ENCODE measurements at places on chromosomes 16 and 17. TPM values are rescaled to one million over a fixed set of nuclear protein-coding genes. Genes with fewer than 3 reads are reported as not detected.
A peak's percentile ranks its signal among the peaks of the same experiment; 100 is the strongest.

GRCh38 chr17:61361084-61361483 lies 38.6 kb upstream of the TBX2 start:
- no peaks in the 10 kb centered on the region for H3K27me3 ChIP-seq
- no peak for DNase-seq
- no peaks in the 10 kb centered on the region for H3K36me3 ChIP-seq
- H3K27ac ChIP-seq = no peak overlapping the region
- no peaks in the 10 kb centered on the region for H3K4me1 ChIP-seq

- no peaks in the 10 kb centered on the region for H3K27me3 ChIP-seq
- H3K36me3 ChIP-seq = no peaks in the 10 kb centered on the region
- no peaks in the 10 kb centered on the region for H3K4me1 ChIP-seq
- no peak overlapping the region for H3K27ac ChIP-seq
- no peak overlapping the region for H3K4me3 ChIP-seq
Observed at GRCh38 chr16:53695070-53695469, 8.6 kb downstream of the RPGRIP1L start.

DNA sequence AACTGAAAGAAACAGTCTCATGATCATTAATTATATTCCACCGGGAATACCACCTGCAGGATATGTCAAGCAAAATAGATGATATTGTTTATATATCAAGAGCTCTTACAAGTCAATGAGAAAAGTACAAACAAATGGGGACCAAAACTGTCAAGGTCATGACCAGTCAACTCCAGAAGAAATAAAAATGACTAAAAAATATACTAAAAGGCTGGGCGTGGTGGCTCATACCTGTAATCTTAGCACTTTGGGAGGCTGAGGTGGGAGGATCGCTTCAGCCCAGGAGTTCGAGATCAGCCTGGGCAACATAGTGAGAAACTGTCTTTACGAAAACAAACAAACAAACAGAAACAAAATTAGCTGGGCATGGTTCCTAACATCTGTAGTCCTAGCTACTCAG lies 49.8 kb upstream of the SCNN1B start:
- H3K27me3 ChIP-seq = no peaks in the 10 kb centered on the region
- no peaks in the 10 kb centered on the region for H3K36me3 ChIP-seq
- no peak overlapping the region for H3K4me3 ChIP-seq
- no peaks in the 10 kb centered on the region for H3K4me1 ChIP-seq
- no peak overlapping the region for H3K27ac ChIP-seq

- no peak overlapping the region for H3K4me3 ChIP-seq
- no peak for DNase-seq
- peaks cover 27% of the 10 kb centered on the region for H3K4me1 ChIP-seq
- no peak overlapping the region for H3K27ac ChIP-seq
- peaks cover 1% of the 10 kb centered on the region for H3K36me3 ChIP-seq
- H3K27me3 ChIP-seq = no peaks in the 10 kb centered on the region
Observed at GRCh38 chr17:29393436-29393835, 3.3 kb downstream of the TAOK1 start.

GRCh38 chr17:74015316-74015715 lies 188.2 kb upstream of the RPL38 start:
- no peaks in the 10 kb centered on the region for H3K4me1 ChIP-seq
- no peaks in the 10 kb centered on the region for H3K36me3 ChIP-seq
- H3K27ac ChIP-seq = no peak overlapping the region
- no peaks in the 10 kb centered on the region for H3K27me3 ChIP-seq

DNA sequence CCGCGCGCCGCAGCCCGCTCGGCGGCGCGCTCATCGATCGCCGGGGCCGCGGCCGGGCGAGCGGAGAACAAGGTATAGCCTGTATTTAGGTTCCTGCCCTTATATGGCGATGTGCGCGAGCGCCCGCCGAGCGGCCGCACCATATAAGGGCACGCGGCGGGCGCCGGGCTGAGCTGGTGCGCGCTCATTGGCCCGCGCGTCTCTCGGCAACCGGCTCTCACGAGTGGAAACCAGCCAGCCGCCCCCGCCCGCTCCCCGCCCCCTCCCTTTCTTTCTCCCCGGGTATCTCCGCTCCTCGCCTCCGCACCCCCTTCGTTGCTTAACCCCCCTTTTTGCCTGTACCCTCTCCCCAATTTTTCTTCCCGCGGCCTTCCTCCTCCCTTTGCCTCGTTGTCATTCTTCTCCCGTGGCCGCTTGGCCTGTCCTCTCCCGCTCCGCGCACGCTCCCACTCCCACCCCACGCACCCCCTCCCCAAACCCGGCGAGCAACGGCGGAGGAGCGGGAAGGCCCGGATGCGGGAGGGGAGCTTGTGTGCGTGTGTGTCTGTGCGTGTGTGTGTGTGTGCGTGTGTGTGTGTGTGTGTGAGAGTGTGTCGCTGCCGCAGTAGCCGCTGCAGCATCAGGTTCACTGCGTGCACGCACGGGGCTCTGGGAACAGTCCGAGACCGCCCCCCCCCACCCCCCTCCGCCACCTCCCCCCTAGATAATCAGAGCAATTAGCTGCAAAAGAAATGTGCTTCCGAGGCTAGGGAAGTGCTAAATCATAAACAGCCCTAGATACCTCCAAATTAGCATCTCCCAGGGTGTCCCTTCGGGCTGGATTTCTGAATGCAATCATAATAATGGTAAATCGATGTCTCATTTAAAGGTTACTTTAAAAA lies 13.5 kb upstream of the CBX8 start:
- no peak overlapping the region for H3K27ac ChIP-seq
- H3K36me3 ChIP-seq = no peaks in the 10 kb centered on the region
- peak; percentile 63 for DNase-seq
- H3K4me3 ChIP-seq = no peak overlapping the region
- peaks cover 91% of the 10 kb centered on the region for H3K27me3 ChIP-seq

GRCh38 chr17:72407336-72407909 lies 286.6 kb downstream of the SOX9 start:
- H3K36me3 ChIP-seq = no peaks in the 10 kb centered on the region
- H3K4me3 ChIP-seq = no peak overlapping the region
- no peaks in the 10 kb centered on the region for H3K27me3 ChIP-seq
- peak; percentile 33 for DNase-seq
- peaks cover 4% of the 10 kb centered on the region for H3K4me1 ChIP-seq
- no peak overlapping the region for H3K27ac ChIP-seq

DNA sequence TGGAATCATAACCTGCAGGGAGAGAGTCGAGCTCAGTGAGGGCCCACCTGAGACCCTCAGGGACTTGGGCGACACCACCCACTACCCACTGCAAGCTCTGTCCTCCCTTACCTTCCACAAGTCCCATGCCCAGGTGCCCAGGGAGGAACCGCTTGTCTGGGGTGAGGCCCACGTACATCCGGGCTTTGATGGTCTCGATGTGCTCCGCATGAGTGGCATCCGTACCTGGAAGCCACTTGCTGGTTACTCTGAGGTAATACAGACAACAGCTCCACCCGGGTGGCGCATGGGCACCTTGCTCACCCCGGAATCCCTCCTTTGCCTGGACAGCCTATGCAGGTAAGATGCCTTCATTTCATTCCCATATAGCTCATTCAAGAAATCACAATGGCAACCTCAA lies 24.8 kb downstream of the MIEF2 start:
- no peaks in the 10 kb centered on the region for H3K27me3 ChIP-seq
- H3K4me1 ChIP-seq = no peaks in the 10 kb centered on the region
- no peak overlapping the region for H3K27ac ChIP-seq
- DNase-seq = no peak

GRCh38 chr16:72108353-72109102 lies 14.9 kb downstream of the DHX38 start:
- H3K4me1 ChIP-seq = no peaks in the 10 kb centered on the region
- no peak overlapping the region for H3K27ac ChIP-seq
- H3K36me3 ChIP-seq = no peaks in the 10 kb centered on the region

DNA sequence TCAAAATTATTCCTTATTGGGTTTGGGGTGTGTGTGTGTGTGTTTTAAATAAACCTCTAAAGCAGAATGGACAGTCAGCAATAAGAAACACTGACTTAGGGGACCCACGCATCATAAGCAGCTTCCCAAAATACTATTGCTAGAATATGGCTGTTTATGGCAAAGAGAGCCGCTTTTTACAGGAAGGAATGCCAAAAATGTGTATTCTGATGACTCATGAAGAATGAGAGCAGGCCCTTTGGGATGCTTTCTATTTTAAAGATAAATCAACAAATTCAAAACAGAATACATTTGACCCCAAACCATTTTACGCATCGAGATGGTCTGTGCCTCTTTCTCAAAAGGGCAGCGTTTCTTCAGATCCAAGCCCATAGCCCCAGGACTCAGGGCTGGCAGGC lies 37.5 kb downstream of the ARHGAP17 start:
- H3K4me3 ChIP-seq = no peak overlapping the region
- H3K27ac ChIP-seq = peak overlapping the region; percentile 14
- H3K36me3 ChIP-seq = peaks cover 60% of the 10 kb centered on the region
- H3K27me3 ChIP-seq = no peaks in the 10 kb centered on the region

DNA sequence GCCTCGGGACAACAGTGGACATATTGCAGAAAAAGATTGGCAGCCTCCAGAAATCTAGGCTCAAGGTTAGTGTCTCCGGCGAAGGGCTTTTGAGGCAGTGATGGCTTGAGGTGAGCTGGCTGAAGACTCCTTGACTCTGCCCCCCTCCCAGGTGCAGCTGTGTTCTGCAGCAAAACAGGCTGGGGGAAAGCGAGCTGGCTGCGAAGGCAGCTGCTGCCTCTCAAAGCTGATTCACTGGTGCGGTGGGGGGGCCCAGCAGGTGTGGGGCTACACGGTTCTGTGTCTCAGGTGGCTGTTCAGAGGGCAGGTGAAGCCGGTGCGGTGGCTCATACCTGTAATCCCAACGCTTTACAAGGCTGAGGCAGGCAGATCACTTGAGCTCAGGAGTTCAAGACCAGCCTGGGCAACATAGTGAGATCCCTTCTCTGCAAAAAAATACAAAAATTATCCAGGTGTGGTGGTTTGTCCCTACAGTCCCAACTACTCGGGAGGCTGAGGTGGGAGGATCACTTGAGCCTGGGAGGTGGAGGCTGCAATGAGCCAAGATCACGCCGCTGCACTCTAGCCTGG lies 22.9 kb downstream of the C16orf96 start:
- H3K4me1 ChIP-seq = no peaks in the 10 kb centered on the region
- H3K27me3 ChIP-seq = no peaks in the 10 kb centered on the region
- DNase-seq = no peak
- H3K36me3 ChIP-seq = no peaks in the 10 kb centered on the region
- H3K4me3 ChIP-seq = no peak overlapping the region
- H3K27ac ChIP-seq = no peak overlapping the region

DNA sequence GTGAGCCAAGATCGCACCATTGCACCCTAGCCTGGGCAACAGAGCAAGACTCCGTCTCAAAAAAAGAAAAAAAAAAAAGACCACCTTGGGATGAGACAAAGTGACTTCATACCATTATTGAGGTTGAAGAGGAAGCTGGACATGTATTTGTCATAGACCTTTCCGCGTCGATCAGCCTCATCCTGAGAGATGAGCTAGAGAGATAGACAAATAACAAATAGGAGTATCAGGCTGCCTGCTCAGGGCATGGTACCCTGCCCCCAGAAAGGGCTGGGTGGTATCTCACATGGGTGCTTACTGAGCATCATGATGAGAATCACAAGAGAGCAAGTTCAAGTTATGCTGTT lies 22.1 kb downstream of the CNTNAP1 start:
- peak overlapping the region; percentile 68 for H3K27ac ChIP-seq
- H3K27me3 ChIP-seq = no peaks in the 10 kb centered on the region
- H3K4me3 ChIP-seq = no peak overlapping the region
- no peak for DNase-seq
- H3K36me3 ChIP-seq = peaks cover 2% of the 10 kb centered on the region

- H3K36me3 ChIP-seq = no peaks in the 10 kb centered on the region
- H3K4me1 ChIP-seq = no peaks in the 10 kb centered on the region
- H3K4me3 ChIP-seq = no peak overlapping the region
- no peaks in the 10 kb centered on the region for H3K27me3 ChIP-seq
- no peak overlapping the region for H3K27ac ChIP-seq
Observed at GRCh38 chr17:43634591-43635125, 27.1 kb downstream of the MEOX1 start.

- H3K27ac ChIP-seq = no peak overlapping the region
- no peaks in the 10 kb centered on the region for H3K4me1 ChIP-seq
- no peaks in the 10 kb centered on the region for H3K27me3 ChIP-seq
- peaks cover 86% of the 10 kb centered on the region for H3K36me3 ChIP-seq
Observed at GRCh38 chr17:29116804-29117753, 63.1 kb downstream of the MYO18A start.

GRCh38 chr17:67421869-67422273 lies 44.8 kb downstream of the PITPNC1 start:
- H3K27me3 ChIP-seq = no peaks in the 10 kb centered on the region
- peaks cover 4% of the 10 kb centered on the region for H3K4me1 ChIP-seq
- no peak overlapping the region for H3K4me3 ChIP-seq

DNA sequence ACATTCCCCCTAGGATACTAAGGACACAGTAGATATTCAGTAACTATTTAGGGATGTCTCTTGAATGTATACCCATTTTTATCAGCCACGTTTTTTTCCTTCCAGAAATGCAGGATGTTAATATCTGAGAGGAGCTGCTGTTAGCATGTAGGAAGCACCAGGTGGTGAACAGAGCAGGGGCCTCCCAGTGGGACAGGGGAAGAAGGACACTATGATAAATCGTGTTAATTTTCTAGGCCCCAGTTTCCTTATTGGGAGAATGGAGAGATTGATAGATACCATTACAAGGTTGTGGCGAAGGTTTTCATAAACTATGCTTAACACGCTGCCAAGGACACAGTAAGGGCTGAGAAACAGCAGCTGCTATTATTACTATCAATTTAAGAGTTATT lies 45.4 kb downstream of the PRSS54 start:
- H3K36me3 ChIP-seq = no peaks in the 10 kb centered on the region
- H3K4me1 ChIP-seq = peaks cover 18% of the 10 kb centered on the region
- H3K27me3 ChIP-seq = no peaks in the 10 kb centered on the region
- H3K27ac ChIP-seq = no peak overlapping the region
- peak overlapping the region; percentile 52 for H3K4me3 ChIP-seq
- no peak for DNase-seq

- H3K27ac ChIP-seq = no peak overlapping the region
- no peak overlapping the region for H3K4me3 ChIP-seq
- DNase-seq = peak; percentile 20
- no peaks in the 10 kb centered on the region for H3K4me1 ChIP-seq
- no peaks in the 10 kb centered on the region for H3K36me3 ChIP-seq
Observed at GRCh38 chr16:27515874-27516353, 33.8 kb downstream of the GTF3C1 start.

DNA sequence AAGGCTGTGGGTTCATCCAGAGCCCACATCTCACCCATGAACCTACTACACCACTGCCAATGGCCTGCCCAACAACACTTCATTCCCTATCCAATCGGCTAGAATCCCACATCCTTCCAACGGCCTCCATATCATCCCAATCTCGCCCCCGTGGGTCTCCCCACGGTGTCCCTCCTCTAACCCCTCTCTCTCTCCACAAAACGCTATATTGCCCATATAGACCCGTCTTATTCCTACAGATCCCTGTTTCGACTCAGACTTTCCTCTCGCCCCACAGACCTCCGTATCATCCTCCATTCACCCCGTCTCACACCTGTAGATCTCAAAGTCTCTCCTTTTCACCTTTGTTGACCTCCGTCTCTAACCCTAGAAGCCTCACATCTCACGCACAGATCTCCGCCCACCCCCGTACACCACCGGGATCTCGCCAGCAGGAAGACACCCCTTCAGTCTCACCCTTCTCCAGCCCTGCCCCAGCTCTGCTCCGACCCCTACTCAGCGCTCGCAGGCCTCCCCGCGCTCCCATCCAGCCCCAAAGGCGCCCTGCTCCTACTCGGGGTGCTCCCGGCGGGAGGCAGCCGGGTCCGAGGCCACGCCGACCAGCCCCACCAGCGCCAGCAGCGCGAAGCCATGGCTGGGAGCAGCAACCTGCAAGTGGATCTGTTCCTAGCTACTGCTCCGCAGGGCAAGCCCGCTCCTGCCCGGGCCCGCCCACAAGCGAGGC lies at the start of gene FDXR:
Gene FDXR (minus strand): TSS at position 682 of the 724 bp plus-strand sequence. CDS start 50 bp downstream, at position 632.
- no peaks in the 10 kb centered on the region for H3K27me3 ChIP-seq
- peak within 1 kb of the TSS; percentile 96 for H3K27ac ChIP-seq
- H3K4me1 ChIP-seq = peaks cover 12% of the 10 kb centered on the region
- no peaks in the 10 kb centered on the region for H3K36me3 ChIP-seq

The VPS25 gene
- 38.7 TPM for total RNA-seq

The SLFN5 gene
- total RNA-seq = 11.1 TPM

The CHD9NB gene
- total RNA-seq = not detected

The C16orf86 gene
- total RNA-seq = 8.7 TPM

The PLA2G10 gene
- total RNA-seq = not detected

Data from B cell (primary cell).